MCF 10A (cell line): ENCODE measurements at places on chromosomes 1 and 21.

DNA sequence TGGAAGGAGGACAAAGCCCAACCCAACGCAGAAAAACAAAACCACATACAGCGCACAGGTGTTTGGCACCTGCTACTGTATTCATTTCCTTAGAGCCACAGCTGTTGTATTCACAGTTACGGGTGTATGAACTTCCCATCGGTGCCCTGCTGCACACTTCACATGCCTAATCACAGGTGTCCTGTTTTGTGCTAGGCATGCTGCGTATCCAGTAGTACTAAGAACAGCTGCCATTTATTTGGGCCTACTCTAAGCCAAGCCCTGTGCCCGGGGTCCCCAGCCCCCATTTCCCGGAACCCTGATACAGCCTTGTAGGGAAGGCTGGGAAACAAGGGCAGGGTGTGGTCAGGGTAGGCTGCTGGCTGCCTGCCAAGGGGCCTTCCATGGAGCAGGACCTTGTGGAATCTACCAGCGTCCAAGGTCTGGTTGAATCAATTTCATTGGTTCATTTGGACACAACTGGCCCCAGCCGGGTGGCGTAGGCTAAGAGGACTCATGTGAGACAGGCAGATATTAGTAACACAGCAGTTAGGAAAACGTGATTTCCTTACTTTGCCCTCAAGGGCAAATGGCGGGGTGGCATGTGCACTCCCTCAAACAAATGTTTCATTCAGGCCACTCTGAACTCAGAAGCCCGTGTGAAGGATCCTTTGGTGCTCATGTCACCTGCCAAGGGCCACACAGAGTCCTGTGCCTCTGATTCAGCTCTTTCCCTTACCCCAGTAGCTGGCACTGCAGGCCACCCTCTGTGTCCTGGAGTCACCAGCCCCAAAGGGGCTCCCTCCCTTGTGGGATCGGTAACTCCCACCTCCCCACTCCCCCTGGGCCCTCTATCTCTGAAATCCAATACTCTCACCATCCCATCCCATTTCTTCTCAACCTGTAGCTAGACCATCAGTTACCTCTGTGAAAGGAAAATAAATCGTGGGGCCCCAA lies 986 bp upstream of the RNF186 start:
- DNase-seq = peak; percentile 8

DNA sequence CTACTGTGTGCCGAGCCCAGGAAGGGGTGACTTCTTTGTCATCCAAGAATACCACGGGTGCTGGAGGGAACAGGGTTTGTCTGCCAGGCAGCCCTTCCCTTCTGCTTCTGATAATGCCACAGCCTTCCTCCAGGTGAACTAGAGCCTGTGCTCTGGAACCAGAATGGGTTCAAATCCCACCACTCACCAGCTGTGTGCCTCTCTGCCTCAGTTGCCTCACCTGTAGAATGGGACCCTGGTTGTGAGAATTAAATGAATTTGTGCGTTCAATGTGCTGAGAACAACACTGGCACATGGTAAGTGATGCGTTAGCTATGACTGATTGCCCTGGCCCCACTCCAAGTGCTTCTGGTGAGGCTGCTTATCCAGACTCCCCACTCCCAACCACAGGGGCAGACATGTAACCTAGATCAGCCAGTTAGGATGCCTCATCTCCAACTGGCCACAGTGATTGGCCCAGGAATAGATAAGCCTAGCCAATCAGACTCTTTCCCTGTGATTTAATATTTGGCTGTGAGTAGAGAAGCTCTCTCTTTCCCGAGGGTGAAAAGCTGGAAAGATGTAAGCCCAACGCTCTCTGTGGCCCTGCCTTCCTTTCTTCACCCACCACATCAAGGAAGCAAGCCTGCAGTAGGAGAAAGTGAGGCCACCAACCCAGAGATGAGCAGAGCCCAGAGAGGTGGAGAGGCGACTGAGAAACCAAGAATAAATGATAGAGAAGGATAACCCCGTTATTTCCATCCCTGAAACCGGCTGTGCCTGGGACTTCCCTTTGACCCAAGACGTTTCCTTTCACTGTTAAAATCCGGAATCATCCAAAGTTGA lies 20.8 kb upstream of the LAPTM5 start:
- peak; percentile 96 for DNase-seq

DNA sequence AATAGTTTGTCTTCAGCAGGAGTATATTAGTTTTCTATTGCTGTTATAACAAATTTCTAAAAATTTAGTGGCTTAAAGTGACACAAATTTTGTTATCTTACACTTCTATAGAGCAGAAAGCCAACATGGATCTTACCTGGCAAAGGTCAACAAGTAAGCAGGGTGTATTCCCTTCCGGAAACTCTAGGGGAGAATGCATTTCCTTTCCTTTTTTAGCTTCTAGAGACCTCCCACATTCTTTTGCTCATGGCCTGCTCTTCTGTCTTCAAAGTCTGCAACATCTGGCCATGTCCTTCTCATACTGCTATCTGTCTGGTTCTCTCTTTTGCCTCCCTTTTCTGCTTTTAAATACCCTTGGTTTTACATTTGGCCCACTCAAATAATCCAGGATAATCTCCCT lies 242.6 kb downstream of the ZNF648 start:
- DNase-seq = no peak

DNA sequence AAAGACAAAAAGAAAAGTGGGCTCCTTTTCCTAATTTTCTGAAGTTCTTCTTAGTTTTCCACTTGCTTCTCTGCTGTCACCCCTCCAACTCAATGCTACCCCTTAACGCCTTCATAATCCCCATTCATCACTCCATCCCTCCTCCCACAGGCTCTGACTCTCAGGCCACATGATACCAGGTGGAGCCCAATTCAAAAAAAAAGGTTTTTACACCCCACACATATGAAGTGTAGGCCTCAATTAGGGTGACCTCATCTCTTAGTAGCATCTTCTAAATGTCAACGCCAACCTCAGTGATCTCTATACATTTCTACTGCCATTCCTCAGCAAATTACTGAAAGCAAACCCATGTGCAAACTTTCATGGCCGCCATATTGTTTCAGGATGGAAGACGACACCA lies 6.4 kb downstream of the SSBP3 start:
- DNase-seq = no peak

GRCh38 chr1:74771913-74772515 lies 39.1 kb downstream of the TYW3 start:
- peak; percentile 68 for DNase-seq

DNA sequence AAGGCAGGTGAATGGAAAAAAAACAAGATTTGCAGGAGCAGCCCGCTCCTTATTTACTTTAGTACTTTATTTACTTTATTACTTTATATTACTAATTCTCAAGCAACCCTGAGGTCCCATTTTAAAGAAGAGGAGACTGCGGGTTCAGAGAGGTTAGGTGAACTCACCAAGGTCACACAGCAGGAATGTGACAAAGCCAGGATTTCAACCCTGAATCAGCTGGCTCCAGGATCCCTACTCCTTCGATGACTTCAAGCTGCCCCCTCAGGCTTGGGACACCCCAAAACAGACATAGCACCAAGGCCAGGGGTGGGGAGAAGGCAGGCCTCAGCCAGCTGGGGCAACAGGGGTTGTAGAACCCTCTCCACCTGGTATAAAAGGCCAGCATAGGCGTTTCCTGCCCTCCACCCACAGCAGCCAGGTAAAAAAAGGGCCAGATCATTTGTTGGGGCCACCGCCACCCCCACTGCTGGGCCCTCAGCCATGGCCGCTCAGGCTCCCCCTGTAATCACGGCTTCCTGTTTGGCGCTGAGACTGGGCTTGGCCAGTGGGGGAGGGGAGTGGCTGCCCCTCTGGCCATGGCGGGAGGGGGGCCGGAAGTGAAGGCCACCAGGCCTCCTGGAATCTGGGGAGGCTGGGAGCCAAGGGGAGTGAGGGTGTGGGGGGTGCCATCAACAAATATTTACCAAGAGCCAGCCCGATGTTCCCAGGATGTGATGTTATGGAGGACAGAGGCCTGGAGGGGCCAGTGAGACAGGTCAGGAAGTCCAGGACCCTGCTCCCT lies 6.6 kb downstream of the SDC3 start:
- DNase-seq = no peak

DNA sequence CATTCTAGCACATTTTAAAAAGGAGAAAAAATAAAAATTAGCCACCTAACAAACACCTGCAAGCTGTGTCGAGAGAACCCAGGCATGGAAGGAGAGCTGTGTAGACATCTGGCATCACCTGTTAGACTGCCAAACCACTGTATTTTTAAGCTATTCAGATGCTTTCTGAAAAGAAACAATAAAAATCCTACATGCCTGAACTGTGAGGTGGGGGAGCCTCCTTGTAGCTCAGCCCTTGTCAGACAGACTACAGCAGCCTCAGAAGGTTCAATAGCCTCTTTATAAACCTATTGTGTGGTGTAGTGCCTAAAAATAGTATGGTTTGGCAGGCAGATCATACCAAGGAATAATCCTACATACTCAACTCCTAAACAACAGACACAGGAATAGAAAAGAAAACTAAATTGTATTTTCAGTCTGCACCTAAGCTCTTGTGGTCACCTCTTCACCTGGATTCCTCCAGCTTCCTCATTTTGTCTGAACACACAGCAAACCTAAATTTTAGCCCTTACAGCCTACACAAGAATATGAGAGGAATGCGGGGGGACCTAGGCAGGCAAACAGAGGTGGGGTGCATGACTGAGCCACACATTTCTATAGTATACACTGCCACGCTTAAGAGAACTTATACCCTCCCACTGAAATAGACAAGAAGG lies 67.0 kb downstream of the SIPA1L2 start:
- DNase-seq = no peak

DNA sequence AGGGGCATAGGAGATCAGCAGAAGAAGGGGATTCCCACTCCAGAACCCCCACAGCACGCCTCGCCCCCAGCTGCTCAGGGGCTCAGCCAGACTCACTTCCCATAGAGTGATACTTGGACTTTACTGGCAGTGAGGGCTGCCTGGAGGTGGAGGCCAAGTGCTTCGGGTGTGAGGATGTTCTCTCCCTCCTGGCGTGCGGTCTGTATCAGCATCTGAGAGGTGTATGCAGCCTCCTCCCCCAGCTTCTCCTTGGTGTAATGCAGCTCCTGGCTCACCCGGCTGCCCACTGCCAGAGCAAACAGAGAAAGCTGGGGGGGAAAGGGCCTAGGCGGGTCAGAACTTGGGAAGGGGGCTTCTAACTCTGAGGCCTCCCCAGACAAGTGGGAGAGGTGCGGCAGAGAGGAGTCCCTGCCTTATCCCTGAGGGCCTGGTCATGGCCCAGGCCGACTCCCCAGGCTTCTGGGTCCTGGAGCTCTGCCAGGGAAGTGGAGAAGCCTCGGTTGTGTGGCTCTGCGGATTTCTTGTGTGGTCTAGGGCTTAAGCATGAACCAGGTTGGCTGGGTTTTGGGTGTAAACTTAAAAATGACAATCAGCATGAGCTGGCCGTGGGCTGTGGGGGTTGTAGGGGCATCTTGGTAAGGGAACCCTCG lies 10.9 kb downstream of the PTCH2 start:
- no peak for DNase-seq

DNA sequence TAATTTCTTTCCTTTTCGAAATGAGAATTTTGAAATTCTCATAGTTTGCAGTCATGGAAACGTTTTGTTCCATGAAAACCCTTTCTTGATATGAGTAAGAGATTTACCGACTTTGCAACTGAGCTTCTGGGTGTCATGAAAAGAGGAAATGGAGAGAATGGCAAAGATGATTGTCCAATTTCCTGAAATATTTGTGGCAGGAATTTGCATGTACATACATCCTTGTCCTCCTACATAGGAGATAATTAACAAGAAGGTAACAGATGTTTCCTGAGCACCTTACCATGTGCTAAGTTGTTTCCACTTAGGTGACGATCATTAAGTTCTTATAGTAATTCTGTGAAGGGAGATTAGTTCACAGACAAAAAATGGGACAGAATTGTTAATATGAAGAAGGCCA lies 170.7 kb downstream of the NEGR1 start:
- no peak for DNase-seq

DNA sequence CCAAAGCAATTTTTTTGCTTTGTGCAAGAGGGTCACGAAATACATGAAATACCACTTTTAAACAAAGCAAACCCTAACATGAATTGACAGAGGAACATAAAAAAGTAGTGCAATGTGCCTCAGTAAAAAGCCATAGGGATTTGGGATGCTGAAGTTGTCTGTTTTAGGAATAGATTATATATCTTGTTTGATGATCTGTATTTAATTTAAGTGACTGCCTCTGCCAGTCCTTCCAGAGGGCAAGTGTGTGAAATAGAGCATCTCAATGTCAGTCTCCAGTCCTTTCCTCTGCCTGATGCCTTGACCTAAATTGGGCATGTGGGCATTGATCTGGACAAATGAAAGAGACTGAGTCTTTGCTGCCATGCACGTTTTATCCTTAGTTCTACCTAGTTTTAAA lies 222.8 kb downstream of the PTPRC start:
- no peak for DNase-seq

DNA sequence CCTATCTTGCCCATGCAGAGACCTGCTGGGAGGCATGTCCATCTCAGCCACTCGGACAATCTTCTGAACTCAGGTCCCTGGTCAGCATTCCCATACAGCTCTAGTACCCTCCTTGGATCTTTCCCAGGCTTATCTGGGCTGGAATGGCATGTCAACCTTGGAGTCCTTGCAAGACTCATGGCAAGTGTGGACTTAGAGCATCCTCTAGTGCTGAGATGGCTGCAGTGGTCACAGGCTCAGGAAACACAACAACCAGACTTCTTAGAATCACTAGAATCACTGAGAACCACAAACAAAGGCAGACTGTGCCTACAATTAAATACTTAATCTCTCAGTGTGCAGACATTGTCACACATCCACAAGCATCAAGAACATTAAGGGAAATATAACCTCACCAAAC lies 73.1 kb upstream of the TSHB start:
- peak; percentile 11 for DNase-seq

- no peak for DNase-seq
Observed at GRCh38 chr1:111172463-111172862, 28.0 kb downstream of the DENND2D start.

GRCh38 chr1:5254975-5255374 lies 600.6 kb downstream of the AJAP1 start:
- DNase-seq = no peak

DNA sequence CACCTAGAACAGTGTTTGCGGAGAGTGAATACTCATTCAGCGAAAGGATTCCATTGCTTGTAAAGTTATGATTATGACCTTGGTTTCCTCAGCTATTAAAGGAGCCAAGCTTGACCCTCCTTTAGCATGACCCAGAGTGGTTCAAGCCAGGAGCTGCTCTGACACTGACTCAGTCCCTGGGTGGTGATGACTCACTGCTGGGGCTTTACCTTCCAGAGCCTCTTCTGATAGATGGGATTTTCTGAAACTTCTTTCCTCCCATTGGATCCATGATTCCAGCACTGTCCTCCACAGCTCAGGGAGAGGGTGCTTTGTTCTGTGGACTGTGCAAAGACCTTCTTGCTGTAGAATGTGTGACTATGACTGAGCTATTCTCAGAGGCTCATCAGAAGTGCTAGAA lies 77.4 kb downstream of the S1PR1 start:
- DNase-seq = peak; percentile 70

DNA sequence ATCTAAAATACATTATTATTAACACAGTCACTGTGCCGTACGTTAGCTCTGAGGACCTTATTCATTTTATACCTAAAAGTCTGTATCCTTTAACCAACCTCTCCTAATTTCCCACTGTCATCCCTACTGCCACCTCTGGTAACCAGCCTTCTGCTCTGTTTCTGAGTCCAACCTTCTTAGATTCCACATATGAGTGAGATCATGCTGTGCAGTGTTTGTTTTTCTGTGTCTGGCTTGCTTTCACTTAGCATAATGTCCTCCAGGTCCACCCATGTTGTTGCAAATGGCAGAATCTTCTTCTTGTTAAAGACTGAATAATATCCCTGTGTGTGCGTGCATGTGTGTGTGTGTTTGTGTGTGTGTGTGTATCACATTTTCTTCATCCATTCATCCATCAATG lies 64.2 kb downstream of the ETS2 start:
- DNase-seq = no peak
